Fibroblast of the aortic adventitia (primary cell): ENCODE measurements at places on chromosomes 6 and 20.

DNA sequence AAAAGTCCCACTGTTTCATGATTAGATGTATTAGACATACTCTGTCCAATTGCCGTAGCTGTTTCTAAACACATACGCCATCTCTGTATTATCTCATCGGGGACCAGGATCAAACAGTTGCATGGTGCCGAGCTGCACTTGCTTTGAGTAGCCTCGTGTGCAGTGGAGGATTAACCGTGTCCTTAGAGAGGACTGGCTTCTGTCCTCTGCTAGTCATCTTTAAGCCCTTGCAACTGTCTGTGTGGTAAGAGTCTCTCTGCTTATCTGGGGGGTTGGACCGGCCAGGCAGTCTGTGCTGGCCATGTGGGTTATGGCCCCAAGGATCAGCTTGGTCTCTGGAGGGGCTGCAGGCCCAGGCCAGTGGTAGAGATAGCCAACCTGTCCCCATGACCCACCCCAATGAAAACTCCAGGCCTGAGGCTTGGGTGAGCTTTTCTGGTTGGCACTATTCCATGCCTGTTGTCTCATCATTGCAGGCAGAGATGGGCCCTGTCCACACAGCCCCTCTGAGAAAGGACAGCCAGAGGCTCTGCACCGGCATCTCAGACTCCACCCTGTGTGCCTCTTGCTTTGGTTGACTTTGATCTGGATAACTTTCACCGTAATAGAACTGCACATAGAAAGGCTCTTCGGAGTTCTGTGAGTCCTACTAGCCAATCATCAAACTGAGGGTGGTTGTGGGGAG, 137.3 kb upstream of the SNX9 start:
- DNase-seq, result no peak

DNA sequence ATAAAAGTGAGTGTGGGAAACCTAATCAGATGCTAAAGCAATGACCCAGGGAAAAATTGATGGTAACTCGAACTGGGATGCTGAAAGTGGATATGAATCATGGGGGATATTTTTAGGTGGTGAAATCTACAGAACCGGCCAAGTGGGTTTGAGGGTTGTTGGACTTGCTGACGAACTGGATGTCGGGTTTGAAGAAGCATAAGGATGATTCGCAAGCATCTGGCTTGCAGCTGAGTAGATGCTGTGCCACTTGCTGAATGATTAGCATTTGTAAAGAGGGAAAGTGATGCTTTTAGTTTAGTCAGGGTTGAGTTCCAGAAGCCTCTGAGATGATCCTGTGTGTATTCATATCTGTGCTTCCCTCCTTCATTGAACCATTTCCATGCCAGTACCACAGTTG, 54.9 kb downstream of the UBR2 start:
- DNase-seq, result peak; percentile 74

- DNase-seq, result no peak
Measured at GRCh38 chr6:141035312-141036200, 1097.2 kb upstream of the GJE1 start.

DNA sequence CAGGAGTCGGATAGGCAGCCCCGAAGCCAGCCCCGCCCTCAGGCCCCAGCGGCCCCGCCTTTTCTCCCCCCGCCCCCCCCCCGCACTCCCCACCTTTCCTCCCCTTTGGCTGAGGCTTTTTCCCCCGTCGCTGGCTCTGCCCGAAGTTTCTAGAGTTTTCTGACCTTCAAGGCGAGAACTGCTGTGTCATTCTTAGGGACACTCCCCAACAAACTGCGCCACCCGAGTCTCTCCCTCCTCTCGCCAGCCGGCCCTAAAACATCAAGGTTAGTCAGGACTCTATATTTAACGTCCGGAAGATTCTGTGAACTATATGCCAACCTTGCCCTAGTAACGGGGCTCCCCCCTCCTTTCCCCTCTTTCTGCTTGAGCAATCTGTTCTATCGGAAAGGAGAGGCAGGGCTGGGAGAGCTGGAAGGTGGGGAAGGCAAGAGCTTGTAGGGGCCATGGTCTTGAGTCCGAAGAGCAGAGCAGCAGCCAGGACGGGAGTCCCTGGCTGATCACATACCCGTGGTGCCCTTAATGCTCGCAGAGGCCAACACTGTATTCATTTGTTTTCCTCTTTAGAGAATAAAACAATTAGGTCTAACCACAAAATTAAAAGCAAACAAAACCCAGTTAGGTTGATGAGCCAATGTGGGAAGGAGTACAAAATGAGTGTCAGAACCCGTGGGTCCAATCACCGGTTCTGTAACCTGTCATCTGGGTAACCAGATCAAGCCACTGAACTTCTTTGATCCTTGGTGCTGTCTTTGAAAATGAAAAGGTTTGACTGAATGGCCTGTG, 5.3 kb upstream of the HSPA1B start:
- peak; percentile 93 for DNase-seq

DNA sequence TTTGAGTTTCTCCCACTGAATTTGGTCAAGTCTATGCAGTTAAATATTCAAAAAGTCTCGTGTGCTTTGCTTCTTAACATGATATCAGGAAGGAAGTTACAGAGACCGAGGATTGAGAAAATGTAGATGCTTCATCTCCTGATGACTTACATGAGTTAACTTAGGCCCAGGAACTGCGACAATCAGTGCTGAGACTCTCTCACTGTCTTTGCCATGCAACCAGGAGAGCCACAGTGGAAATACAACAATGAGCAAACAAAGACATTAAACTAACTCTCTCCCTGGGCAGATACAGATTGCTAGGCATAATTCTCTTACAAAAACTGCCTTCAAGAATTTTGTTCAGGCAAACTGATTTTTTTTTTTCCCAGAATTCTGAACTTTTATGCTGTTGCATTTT, 440.6 kb upstream of the EPHA7 start:
- no peak for DNase-seq

GRCh38 chr6:163620670-163621330, 206.3 kb downstream of the QKI start:
- no peak for DNase-seq

DNA sequence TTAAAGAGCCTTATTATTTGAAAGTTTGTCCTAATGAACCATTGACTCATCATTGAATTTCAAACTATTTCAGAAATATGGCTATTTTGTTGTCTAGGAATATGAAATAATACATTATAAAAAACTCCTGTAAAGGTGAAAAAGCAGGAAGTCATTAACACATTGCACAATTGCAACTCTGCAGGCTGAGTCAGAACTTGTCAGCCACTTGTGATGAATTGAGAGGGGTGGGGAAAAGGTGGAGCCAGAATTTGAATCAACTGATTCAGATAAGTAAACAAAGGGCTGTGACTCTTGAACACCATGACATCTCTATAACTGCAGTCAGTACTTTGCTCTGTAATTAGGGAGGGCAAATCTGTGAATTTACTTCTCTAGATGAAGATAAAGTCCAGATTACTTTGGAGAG, 6.0 kb downstream of the C6orf141 start:
- DNase-seq, result peak; percentile 73

DNA sequence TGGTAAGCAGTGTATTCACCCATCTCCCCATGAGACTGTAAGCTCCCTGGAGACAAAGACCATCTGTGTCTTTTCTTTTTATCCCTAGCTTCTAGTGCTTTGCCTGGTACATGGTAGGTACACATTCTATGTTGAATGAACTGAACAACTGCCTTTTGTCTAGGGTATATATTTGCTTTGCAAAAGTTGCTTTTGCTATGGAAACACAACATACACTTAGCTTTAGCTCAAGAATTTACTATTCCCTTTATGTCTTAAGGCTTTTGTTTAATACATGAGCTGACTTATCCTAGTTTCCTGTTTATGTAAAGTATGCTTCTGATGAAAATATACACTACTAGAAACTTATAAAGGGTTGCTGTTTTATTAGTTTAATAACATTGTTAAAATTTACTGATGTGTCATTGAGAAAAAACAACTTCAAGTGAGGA, 198.2 kb downstream of the PRL start:
- DNase-seq, result no peak

GRCh38 chr6:159169557-159170332, 545 bp downstream of the FNDC1 start:
- peak; percentile 31 for DNase-seq

- DNase-seq, result no peak
Measured at GRCh38 chr20:58402305-58402704, 13.3 kb downstream of the VAPB start.

DNA sequence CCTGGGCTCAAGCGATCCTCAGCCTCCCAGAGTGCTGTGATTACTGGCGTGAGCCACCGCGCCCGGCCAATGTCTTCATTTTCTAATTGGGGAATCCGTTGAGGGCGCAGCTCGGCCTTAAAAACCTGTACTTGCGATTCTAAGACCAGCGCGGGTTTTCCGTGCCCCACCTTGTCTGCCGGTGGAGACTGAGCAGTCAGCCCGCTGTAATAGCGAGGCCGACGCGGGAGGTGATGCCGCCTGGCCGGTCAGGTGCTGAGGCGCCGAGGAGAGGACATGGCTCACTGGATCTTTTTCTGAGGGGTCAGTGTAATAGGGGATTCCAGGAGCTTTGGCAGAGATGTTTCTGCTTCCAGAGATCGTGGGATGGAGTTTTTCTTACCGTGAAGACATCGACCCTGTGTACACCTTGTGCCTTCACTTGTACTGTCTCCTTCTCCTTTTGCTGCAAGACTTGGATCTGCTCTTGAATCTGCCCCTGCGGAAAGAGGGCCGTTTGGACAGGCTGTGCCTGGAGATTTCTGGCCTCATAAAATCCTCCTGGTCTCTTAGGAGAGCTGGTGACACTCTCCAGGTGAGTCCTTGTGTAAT, 1.5 kb downstream of the TRIM31 start:
- no peak for DNase-seq

- DNase-seq, result peak; percentile 14
Measured at GRCh38 chr20:35912881-35913280, 41.4 kb downstream of the SCAND1 start.

GRCh38 chr6:153790048-153790447, 249.0 kb upstream of the OPRM1 start:
- DNase-seq, result peak; percentile 49

GRCh38 chr6:133590814-133591213, 298.1 kb upstream of the TCF21 start:
- DNase-seq, result peak; percentile 43

DNA sequence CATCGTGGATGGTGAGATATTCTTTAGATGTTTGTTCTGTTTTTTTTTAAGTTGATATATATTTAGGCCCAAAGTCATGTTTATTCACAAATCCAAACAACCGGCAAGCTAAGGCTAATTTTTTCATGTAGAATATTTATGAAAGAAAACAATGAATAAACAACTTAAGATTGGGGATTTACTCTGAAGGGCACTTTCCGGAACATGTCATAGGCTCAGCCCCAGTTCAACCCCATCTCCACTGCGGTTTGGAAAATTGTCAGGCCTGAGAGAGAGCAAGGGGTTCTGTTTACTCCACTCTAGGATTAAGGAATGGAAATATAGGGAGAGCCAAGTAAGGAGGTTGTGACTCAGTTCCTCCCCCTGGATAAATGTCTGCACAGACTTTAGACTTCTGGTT, 18.3 kb downstream of the RPS6KA2 start:
- DNase-seq, result no peak

DNA sequence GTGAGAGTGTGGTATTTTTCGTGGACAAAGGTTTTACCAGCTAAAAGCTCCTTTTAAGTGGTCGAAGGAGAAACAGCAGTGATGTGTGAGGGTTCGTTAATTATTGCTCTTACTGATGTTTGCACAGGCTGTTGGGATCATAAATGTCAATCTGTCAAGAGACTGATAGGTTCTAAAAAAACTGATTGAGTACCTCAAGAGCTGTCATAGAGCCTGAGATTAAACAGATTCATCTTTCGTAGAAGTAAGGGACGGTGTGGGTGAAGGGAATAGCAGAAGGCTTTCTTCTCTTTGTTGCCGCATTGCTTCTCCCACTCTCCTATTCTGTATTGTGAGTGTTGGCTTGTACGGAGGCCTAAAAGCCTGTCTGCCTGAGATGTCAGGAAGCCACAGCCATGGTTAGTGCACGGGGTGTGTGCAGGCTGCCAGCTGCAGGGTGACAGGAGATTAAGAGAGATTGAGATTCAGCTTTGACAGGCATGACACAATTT, 291.0 kb downstream of the ZFAND3 start:
- DNase-seq, result no peak

DNA sequence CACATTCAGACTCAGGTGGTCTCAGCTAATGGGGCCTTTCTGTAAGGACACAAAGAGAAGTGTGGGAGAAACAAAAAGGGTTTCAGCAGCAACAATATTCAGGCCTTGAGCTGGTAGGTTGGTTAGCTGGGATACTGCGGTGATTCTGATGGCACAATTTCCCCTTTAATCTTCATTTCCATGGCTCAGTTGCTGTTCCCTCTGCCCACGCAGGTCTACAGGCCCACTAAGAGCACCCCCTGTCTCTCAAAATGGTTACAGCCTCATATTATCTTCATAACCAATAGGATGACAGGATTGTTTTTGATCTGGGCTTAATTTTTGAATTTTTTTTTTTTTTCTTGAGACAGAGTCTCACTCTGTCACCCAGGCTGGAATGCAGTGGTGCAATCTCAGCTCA, 48.9 kb downstream of the MYB start:
- DNase-seq, result no peak

DNA sequence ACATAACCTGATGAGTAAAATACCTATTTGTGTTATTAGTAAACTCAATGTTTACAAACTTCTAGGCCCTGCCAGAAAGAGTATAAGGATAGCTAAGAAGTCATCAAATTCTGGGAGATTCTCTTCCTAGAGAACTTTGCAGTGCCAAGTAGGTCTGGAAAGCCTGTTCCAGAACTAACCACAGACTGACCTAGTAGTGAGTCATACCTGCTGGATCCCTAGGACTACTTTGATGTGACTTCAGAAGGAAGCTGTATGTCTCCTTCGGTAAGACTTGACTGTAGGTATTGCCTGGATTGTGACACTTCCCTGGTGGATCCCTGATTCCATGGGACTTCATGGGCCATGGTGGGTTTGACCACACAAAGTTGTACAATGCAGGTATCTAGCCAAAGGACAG, 131.7 kb downstream of the DNAH8 start:
- peak; percentile 1 for DNase-seq

GRCh38 chr6:34771727-34772126, 14.4 kb downstream of the SNRPC start:
- peak; percentile 44 for DNase-seq

DNA sequence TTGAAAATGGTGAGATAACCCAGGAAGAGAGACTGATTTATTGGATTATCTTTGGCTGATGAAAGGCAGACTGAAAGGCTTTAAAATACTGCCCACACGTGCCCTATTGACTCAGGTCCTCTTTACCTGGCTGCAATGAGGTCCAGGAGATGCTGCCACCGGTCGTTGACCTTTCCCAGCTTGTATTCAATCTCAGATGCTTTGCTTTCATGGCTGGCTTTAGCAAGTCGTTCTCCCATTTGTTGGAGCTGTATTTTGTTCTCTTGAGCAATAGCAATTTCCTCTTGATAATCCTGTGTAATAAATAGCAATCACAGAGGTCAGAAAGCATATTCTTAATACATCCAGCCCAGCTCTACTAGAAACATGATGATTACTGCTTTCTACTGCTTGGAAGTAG, 368.8 kb downstream of the ESR1 start:
- no peak for DNase-seq
